ENCODE measurements at places on chromosomes 1 and 21.

DNA sequence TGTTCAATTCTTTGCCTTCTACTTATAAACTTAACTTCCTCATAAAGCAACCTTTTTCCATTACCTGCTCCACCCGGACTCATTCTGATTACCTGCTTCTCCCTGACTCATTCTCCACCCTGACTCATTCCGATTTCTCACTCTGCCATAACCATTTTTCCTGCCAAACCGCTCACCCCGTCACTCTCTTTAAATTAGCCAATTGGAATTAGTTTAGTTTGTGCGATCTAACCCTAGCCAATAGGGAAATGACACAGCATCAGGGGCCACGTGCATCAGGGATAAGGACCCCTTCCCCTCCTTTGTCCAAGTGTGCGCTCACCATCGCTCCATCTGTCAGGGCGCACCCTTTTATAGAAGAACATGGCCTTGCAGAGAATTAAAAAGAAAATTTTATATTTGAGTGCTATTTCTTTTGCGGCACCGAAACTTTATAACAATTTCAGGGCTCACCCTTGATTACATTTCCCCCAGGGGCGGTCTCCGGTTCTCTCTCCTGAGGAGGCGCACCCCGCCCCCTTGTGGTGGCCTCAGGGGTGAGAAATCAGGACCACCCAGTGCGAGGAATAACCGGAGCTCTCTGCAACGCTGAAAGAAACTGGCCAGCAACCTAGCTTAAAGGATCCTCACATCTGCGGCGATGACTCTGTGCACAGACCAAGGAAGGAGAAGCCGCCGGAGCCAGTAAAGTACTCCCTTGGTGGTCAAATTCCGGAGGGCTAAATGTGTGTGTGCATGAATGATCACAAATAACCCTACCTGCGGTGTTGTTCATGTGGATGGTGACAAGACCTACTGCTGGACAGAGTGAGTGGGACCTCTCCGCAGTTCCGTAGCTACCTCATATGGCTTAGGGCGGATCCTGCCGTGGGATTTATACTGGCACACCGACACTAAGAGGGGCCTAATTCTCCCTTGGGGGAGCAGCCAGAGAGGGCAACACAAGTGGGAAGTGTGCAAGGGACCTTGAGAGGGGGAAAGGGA is 30.3 kb upstream of the CBR3 start:
- DNase-seq = no peak

DNA sequence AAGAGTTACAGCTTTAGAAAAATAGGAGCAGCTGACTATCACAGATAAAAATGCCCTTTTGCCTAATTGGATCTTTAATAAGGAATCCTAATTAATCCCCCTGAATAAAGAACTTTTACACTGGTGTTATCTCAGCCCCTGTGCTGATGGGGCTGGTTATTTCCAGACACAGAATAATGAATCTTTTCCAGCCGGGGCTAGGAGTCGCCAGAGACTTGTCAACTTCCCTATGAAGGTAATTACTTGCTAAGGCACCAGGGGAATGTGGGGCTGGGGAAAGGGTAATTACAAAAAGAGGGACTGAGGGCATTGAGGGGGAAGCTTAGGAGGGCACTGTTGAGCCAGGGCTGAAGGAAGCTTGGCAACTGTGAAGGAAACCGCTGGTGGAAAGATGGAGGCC is 34.5 kb downstream of the HMGB4 start:
- DNase-seq = no peak

GRCh38 chr1:237258871-237259270 is 216.9 kb downstream of the RYR2 start:
- peak; percentile 78 for DNase-seq

- DNase-seq = no peak
These were observed 29.7 kb upstream of the EVA1B start for GRCh38 chr1:36352910-36353878.

- no peak for DNase-seq
These were observed 220.0 kb downstream of the RERE start for GRCh38 chr1:8597455-8597854.

- no peak for DNase-seq
These were observed 52.7 kb upstream of the KIAA0040 start for GRCh38 chr1:175245324-175245723.

- no peak for DNase-seq
These were observed 393.2 kb upstream of the CXADR start for GRCh38 chr21:17119466-17120297.

GRCh38 chr1:12658531-12659453 is 14.9 kb downstream of the AADACL4 start:
- DNase-seq = peak; percentile 75

DNA sequence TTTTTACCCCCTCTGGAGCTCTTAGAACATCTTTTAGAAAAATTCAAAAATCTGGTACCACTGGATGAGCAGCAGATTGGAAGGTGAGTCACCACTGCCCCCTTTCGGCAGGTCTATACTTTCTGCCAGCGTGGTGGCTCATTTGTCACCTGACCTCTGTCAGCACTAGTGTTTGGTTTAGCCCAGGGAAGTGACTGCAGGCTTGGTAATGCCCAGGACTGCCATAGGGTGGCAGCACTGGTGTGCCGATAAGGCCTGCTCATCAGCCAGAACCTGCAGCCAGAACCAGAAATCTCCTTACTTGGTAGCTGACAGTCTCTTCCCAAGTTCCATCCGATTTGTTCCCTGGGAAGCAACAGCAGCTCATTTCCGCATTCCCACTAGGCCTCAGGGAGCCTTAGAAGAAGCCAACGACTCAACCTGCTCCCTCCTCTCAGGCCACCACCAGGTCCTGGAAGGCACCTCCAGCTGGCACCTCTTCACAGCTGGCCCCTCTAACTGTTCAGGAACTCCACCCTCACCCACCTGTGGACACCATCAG is 6.8 kb downstream of the SMIM12 start:
- peak; percentile 55 for DNase-seq

DNA sequence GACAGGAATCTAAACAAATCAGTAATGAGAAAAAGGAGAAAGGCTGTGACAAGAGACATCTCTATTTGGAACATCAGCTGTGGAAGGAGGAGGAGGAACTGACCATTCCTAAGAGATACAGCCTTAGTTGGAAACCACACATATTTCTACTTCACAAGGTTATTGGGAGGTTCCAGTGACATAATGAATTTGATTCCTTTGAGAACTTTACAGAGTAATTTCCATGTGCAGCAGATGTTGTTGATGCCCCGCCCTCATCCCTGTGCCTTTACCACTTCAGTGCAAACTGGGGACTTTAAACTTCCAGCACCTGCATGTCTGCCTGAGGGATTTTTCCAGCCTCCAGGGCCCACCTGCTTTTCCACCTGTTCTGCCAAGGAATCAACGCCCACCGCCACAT is 9.3 kb upstream of the ST6GALNAC5 start:
- no peak for DNase-seq

DNA sequence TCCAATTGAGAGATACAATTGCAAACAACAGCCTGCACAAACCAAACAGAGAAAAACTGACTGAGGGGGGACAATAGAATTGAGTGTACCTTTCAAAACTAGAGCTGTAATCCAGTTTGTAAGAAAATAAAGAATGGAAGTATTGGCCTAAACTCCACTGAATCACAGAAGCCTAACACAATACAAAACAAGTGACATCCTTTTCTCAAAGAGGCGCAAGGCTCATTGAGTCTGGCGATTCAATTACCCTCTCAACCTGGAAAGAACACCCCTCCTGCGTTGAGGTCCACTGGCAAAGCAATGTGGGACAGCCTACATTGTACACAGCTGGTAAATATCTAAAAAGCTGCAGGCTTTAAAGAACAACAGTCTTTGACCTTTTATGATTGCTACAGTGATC is 182.6 kb downstream of the DPYD start:
- no peak for DNase-seq

- DNase-seq = no peak
These were observed 5.5 kb downstream of the DYNLT5 start for GRCh38 chr1:66757722-66758240.

Measured in hindlimb muscle (tissue), 1 donor.